ENCODE measurements at places on chromosomes 16 and 17. TPM values are rescaled to one million over a fixed set of nuclear protein-coding genes. Genes with fewer than 3 reads are reported as not detected.
A peak's percentile ranks its signal among the peaks of the same experiment; 100 is the strongest.

- peaks cover 83% of the 10 kb centered on the region for H3K4me1 ChIP-seq
- peak overlapping the region; percentile 31 for H3K27ac ChIP-seq
- H3K27me3 ChIP-seq = no peaks in the 10 kb centered on the region
- no peak for DNase-seq
- peaks cover 5% of the 10 kb centered on the region for H3K36me3 ChIP-seq
- H3K4me3 ChIP-seq = peak overlapping the region; percentile 30
Observed at GRCh38 chr16:68131813-68132706, 46.9 kb downstream of the NFATC3 start.

DNA sequence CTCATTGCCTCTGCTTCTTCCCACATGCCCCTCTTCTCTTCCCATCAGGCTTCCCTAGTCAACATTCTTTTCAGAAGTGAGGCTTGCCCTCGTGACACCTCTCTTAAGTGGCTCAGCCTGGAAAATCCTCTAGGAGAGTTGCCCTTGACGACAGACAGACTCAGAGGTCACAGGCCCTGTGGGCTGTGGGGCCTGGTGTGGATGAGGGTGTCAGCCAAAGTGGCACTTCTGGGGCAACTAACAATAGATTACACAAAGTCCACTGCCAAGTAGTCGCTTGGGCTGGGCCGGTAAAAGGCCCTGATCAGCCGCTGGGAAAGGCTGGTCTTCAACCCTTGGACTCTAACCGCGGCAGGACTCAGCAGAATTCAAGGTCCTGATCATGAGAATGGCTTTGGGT, 33.7 kb upstream of the METTL16 start:
- H3K4me3 ChIP-seq = no peak overlapping the region
- no peak for DNase-seq
- no peaks in the 10 kb centered on the region for H3K36me3 ChIP-seq
- H3K27me3 ChIP-seq = peaks cover 6% of the 10 kb centered on the region
- no peak overlapping the region for H3K27ac ChIP-seq

- DNase-seq = no peak
- peaks cover 11% of the 10 kb centered on the region for H3K27me3 ChIP-seq
- peaks cover 24% of the 10 kb centered on the region for H3K4me1 ChIP-seq
- H3K27ac ChIP-seq = peak overlapping the region; percentile 68
- H3K4me3 ChIP-seq = peak overlapping the region; percentile 91
Observed at GRCh38 chr17:44007346-44008204, 3.2 kb downstream of the NAGS start.

GRCh38 chr17:19398301-19399181, 11.6 kb upstream of the MFAP4 start:
- H3K36me3 ChIP-seq = peaks cover 10% of the 10 kb centered on the region
- H3K27ac ChIP-seq = no peak overlapping the region

GRCh38 chr16:1533443-1533951, at the start of gene TMEM204:
TMEM204 (plus strand) TSS chr16:1533666; CDS start chr16:1534276, 610 bp downstream.
- H3K36me3 ChIP-seq = no peaks in the 10 kb centered on the region
- peak; percentile 31 for DNase-seq
- H3K4me3 ChIP-seq = peak within 1 kb of the TSS; percentile 90
- H3K27me3 ChIP-seq = peaks cover 2% of the 10 kb centered on the region
- peaks cover 37% of the 10 kb centered on the region for H3K4me1 ChIP-seq
- peak within 1 kb of the TSS; percentile 84 for H3K27ac ChIP-seq

DNA sequence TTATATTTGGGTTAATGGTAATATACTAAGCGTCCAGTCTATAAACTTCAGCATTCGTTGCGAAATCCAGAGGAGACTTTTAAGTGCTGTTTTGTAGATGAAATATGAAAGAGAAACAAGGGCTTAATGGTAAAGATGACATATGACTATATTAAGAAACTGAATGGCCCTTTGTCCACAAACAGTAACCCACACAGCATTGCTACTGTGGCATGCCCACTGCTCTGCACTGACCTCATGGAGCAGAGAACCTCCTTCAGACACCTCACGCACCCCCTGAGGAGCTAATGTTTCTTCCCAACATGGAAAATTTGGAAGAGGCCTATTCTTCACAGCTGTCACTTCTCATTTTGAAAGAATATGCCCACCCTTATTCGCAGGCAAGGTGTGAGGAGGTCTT, 26.7 kb downstream of the ASPA start:
- no peak for DNase-seq
- H3K4me3 ChIP-seq = no peak overlapping the region
- peaks cover 1% of the 10 kb centered on the region for H3K27me3 ChIP-seq
- no peak overlapping the region for H3K27ac ChIP-seq
- H3K36me3 ChIP-seq = no peaks in the 10 kb centered on the region
- H3K4me1 ChIP-seq = no peaks in the 10 kb centered on the region

DNA sequence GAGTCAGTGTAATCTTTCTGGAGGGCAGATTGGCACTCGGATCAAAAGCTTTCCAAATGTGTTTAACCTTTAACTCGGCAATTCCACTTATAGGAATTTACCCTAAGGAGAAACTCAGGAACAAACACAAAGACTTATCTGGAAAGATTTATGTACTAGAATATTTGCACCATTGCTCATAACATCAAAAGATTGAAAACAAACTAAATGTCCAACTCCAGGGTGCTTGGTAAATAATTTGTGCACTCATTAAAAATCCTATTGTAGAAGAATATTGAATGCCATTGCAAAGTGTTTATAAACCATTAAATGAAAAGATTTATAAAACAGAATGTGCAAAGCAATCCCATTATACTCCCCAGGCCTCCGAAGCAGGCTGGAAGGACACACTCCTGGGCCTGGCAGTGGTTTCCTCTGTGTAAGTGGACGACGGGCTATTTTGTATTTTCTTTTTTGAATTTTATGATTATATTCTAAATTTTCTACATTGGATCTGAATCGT, 18.7 kb upstream of the RBFOX3 start:
- no peak overlapping the region for H3K4me3 ChIP-seq
- peaks cover 10% of the 10 kb centered on the region for H3K27me3 ChIP-seq
- H3K27ac ChIP-seq = no peak overlapping the region
- H3K36me3 ChIP-seq = no peaks in the 10 kb centered on the region
- no peak for DNase-seq
- no peaks in the 10 kb centered on the region for H3K4me1 ChIP-seq

DNA sequence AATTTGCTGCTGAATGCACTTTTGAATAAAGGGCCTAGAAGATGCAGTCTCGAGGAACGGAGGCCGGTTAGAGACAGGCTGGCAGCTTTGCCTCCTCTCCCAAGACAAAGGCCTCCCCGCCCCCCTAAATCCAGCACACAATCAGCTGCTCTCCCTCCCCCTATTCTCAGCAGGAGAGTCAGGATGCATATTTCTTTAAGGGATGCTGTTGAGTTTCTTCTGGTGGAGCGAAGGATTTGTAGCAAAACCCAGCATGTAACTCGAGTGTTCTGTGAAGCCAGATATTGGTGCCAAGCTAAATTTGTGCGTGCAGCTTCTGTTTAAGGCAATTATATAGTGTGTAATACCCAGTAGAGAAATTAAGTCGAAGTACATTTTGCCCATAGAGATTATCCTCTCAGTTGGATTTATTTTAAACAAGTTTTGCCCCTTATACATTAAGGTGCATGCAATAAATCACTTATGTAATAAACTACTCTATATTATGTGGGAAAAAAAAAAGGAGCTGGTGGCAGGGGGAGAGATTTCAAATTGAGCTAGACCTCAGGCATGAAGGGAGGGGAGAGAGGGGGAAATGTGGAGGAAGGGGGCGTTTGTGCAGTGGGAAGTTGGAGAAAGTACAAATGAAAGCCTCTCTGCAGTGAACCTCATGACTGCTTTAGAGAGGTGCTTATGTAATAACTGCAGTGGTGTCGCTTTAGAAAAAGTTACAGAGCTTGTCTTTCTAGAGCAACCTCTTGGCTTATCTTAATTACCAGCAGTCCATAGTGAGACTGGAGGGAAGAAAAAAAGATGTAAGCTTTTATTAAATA, 599.2 kb downstream of the MAF start:
- no peaks in the 10 kb centered on the region for H3K4me1 ChIP-seq
- no peak overlapping the region for H3K27ac ChIP-seq
- H3K4me3 ChIP-seq = no peak overlapping the region
- no peaks in the 10 kb centered on the region for H3K36me3 ChIP-seq
- no peak for DNase-seq

DNA sequence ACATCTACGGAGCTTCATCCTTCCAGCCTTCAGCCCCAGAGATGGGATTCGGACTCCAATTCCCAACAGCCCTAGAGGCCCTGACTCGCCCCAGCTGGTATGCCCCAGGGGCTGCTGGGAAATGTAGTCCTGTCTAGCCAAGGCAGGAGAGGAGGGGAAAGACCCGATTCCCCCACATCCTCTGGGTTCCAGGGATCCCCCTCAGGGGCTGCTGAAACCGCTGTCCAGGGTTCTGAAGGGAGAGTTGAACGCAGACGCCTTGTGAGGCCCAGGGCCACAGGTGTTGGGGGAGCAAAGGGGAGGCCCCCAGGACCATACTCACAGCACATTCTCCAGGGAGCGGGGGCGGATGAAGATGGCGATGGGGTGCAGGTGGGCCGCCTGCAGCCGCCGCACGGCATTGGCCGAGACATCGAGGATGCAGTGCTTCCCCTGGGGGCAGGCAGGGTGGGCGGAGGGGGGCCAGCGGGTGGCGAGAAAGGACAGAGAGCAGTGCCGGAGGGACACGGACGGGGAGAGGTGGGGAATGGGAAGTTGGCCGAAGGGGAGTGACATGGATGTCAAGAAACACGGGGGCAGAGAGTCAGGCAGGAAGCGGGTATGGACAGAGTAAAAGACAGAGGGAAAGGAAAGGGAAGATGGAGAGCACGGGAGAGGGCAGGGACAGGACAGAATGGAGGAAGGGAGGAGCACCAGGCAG, 12.6 kb upstream of the ASGR1 start:
- H3K4me3 ChIP-seq = no peak overlapping the region
- no peak for DNase-seq
- H3K27me3 ChIP-seq = peaks cover 6% of the 10 kb centered on the region
- H3K4me1 ChIP-seq = no peaks in the 10 kb centered on the region
- H3K27ac ChIP-seq = no peak overlapping the region

DNA sequence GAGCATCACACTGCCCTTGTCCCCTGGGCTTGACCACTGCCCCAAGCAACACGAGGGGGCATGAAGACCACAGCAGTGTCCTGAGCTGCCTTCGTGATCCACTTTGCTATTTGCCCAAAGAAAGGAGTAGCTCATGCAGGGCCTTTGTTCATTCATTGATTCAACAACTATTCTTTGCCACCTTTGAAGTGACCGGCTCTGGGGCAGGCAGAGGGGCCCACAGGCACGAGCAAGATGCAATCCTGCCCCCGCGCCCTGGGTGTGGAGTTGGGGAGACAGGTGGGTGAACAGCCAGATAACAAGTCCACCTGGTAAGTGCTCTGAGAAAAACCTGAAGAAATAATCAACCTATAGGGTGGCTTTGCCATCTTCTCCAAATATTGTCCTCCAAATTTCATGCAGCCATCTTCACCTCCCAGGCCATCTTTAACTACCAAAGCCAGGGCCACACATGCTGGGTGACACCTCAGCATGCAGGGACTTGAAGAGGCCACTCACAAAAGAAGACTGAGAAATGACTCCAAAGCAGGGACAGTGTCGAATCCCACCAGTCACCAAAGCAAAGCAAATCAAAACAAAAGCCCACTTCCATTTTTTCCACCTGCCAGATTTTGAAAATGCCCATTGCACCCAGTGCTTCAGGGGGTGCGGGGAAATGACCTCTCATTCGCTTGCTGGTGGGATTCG, 18.2 kb upstream of the RBFOX3 start:
- H3K36me3 ChIP-seq = no peaks in the 10 kb centered on the region
- no peak overlapping the region for H3K27ac ChIP-seq
- H3K4me1 ChIP-seq = no peaks in the 10 kb centered on the region
- H3K27me3 ChIP-seq = peaks cover 7% of the 10 kb centered on the region
- DNase-seq = no peak

The FBXW10B gene
- polyA plus RNA-seq = not detected

The CNEP1R1 gene
- polyA plus RNA-seq = 23.7 TPM

The SOCS7 gene
- 0.62 TPM for polyA plus RNA-seq
